ENCODE measurements at places on chromosomes 16 and 17.
A peak's percentile ranks its signal among the peaks of the same experiment; 100 is the strongest.

DNA sequence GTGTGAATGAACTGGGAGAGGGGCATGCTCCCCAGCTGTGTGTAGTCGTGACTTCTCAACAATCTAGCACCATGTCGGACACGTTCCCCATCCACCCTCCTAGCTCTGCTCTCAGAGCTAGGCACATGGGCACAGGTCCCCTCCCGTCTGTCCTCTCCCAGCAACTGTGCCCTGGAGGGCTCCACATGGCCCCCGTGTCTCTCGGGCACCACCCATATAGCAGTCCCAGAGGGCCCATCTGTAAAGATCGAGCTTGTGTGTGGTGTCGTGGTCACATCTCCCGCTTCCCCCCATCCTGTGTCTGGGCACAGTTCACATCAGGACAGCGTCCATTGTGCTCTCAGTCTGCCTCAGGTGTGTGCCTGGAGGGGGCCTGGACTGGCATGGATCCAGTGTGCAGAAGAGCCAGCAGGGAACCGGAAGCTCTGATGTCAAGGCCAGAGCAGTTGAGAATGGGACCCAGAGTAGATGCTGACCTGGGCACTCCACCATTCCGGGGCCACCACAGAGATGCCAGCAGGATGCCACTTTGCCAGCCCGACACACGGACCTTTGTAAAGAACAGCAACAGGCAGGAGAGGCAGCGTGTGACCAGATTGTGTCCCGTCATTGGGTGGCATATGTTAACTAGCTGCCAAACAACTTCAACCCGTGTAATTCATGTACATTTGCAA lies 55.7 kb downstream of the MARF1 start:
- no peak for DNase-seq

- no peak for DNase-seq
Measured at GRCh38 chr17:56936697-56937322, 23.0 kb upstream of the TRIM25 start.

GRCh38 chr16:1613728-1614455 lies 1.7 kb downstream of the CRAMP1 start:
- DNase-seq, result no peak

- DNase-seq, result no peak
Measured at GRCh38 chr16:17414421-17414820, 56.3 kb downstream of the XYLT1 start.

GRCh38 chr17:34981538-34982241 lies 1.4 kb downstream of the LIG3 start:
- DNase-seq, result no peak

- no peak for DNase-seq
Measured at GRCh38 chr17:34442387-34443111, 79.5 kb upstream of the CCL1 start.

DNA sequence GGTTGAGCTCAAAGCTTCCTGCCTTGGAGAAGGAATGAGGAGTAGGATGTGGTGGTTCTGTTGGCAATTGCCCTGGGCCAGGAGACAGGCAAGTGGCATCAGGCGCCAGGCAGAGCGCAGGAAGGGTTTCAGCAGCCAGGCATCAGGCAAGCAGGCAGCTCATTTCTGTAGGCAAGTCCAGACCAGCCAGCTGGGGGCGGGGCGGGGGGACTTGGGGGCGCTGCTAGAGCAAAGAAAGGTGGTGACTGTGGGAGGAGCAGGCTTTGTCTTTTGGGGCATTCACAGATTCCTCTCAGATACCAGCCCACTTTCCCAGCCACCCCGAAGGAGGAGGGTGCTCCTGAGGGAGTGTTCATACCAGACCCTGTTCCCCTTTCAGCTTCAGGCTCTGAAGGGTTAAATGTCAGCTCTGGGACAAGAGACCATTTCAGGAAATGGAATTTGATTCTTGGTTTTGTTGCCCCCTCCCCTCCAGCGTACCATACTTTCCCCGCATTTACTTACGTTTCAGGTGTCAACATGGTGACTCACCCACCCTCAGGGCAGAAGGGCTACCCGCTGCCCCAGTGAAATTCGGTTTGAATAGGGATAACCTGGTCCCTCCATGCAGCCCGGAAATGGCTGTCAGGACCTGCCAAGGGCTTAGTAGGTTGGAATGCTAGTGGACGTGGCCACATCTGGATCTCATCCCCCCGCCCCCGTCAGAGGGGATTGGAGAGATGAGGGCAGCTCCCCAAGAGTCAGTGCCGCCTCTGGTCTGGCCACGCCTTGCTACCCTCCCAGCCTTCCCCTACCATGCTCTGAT lies 13.2 kb downstream of the NGFR start:
- DNase-seq, result no peak

DNA sequence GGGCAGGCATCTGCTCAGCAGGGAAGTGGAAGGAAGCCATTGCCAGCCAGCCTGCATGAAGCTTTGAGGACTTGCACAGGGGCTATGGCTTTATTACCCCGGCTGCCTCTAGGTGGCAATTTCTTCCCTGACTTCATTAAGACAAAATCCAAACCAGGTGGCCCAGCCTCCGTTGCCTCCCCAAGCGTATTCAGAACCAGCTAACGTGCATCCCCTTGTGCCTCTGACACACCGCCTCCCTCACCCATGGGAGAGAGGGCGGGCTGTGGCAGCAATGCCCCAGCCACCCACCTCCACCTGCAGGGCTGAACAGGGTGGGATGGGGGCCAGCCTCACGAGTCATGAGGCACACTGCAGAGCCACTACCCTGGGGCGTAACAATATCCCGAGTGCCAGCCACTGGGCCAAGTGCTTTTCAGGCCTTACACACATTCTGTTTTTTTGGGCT lies 6.8 kb downstream of the KIFC3 start:
- DNase-seq, result no peak

DNA sequence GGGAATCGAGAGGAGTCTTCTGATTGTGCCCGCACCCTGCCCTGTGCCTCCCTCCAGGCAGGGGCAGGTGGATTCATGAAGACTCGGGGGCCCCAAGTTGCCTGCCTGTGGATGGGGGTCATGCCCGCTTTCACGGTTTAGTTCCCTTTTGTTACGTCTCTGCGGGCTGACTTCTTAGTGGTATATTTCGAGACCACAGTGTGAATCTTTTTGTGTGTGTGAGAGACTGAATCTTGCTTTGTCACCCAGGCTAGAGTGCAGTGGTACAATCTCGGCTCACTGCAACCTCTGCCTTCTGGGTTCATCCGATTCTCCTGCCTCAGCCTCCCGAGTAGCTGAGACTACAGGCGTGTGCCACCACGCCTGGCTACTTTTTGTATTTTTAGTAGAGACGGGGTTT lies 18.1 kb upstream of the RNF213 start:
- DNase-seq, result no peak

DNA sequence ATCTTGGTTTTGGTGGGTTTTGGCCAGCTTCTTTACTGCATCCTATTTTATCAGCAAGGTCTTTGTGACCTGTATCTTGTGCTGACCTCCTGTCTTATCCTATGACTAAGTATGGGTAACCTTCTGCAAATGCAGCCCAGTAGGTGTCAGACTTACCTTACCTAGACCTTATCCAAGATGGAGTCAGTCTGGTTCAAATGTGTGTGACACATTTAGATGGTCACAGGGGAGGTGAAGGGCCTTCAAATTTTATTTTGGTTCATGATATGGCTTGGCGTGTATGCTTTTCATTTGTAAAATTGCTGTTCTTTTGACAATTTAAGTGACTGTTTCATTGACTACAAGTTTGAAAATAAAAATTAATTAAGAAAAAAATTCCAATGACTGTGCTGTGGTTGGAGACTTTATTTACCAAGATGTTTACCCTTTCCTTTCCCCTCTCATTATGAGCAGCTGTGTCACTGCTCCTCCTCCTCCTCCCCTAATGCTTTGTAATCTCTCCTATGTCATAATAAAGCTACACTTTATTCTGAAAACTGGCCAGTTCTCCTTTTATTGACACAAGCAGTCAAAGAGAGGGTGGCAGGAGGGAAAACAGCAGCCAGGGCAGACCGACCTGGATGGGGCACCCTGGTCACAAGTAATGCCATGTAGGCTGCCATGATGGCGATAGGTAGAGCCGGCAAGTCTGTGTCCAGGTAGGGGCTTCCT lies 49.4 kb downstream of the TNFRSF13B start:
- DNase-seq, result no peak

DNA sequence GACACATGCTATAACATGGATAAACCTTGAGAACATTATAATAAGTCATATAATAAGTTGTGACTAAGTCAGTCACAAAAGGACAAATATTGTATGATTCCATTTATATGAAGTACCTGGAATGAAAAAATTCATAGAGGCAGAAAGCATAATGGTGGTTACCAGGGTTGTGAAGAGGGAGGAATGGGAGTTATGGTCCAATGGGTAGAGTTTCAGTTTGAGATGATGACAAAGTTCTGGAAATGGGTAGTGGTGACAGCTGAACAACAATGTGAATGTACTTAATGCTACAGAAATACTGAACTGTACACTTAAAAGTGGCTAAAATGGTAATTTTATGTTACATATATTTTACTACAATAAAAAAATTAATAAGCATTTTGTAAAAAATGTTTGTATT lies 49.7 kb downstream of the MYO1D start:
- no peak for DNase-seq

GRCh38 chr17:4554441-4554996 lies 665 bp downstream of the MYBBP1A start:
- no peak for DNase-seq

- no peak for DNase-seq
Measured at GRCh38 chr17:62017912-62018311, 47.2 kb downstream of the MED13 start.

- no peak for DNase-seq
Measured at GRCh38 chr17:82882715-82883418, 43.0 kb upstream of the ZNF750 start.

DNA sequence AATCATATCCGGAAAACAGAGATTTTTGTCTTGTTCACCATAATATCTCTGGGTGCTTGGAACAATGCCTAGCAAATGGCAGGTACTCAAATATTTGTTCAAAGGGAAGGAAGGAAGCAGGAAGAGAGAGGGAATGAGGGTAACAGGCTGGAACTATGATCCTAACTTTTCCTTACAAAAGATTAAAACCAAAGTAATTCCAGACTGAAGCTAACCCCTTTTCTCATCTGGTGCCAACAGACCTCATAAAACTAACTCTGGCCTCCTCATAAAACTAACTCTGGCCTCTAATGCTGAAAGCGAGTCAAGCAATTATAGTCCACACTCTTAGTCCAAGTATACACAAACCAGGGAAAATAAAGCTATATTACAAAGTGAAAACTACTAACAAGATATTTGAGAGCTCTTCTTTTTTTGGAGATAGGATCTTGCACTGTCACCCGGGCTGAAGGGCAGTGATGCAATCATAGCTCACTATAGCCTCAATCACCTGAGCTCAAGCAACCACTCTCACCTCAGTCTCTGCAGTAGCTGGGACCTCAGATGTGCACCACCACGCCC lies 84.6 kb downstream of the KANSL1 start:
- peak; percentile 30 for DNase-seq

DNA sequence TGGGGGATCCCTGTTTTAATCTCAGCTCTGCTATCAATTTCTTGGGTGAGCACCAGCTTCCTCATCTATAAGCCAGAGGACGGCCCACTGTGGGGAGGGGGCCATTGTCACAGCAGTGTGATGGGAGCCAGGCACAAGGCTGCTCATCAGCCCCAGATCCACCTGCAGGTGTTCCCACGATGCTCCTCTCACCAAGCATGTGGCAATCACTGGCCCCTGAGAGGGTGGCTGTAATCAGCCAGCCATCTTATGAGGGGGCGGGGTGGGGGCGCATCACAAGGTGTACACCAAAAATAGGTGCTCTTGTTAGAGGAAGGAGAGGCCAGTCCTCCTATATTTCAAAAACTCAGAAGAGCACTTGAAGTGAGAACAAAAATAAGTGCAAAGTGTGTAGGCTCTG lies 31.2 kb downstream of the HNF1B start:
- DNase-seq, result no peak

DNA sequence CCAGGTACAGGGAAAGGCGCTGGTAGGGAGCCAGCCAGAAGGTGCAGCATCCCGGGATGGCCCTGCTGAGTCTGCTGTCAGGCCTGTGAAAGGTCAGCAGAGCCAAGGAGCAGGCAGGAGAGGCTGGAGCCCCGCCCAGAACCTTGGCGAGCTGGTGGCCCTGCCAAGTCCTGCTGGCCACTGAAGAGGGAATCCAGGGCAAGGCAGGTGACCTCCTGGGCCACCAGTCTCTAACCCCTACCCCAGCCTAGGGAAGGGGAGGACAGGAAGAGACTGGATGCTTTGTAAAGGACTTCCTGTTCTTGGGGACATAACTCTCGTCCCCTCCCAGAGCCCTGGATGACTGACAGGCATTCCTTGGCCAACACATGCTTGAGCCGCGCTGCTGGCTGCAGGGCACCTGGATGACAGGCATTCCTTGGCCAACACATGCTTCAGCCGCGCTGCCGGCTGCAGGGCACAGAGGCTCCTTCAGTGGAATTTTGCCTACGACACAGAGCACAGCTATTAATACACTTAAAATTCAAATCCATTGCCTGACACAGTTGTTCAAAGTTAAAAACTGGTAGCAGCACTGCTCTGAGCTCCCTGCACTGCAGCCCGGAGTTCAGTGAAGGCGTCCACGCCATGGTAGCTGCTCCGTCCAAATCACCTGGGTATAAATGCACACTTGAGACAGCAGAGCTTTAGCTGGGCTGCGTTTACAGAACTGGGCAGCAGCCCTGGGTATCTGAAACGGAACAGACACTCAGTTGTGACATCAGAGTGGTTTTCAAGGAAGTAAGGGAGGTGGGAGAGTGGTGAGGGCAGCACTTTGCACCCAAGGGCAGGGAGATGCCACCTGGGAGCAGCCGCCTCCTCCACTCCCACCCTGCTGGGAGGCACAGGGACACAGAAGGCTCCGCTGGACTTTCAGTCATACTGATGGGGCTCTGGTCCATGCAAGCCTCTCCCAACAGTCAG lies 2.0 kb upstream of the BRICD5 start:
- DNase-seq, result no peak

GRCh38 chr17:38738007-38738662 lies 8.0 kb downstream of the CISD3 start:
- DNase-seq, result no peak

DNA sequence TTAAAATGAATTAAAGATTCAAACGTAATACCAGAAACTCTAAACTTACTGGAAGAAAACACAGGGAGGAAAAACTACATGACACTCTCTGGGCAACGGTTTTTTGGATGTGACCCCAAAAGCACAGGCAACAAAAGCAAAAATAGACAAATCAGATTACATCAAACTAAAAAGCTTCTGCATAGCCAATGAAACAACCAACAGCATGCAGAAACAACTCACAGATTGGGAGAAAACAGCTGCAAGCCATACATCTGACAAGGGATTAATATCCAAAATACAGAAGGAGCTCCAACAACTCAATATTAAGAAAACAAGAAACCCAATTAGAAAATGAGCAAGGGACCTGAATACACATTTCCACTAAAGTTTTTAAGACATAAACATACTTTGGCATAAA lies 69.2 kb upstream of the ALOX12 start:
- DNase-seq, result no peak

DNA sequence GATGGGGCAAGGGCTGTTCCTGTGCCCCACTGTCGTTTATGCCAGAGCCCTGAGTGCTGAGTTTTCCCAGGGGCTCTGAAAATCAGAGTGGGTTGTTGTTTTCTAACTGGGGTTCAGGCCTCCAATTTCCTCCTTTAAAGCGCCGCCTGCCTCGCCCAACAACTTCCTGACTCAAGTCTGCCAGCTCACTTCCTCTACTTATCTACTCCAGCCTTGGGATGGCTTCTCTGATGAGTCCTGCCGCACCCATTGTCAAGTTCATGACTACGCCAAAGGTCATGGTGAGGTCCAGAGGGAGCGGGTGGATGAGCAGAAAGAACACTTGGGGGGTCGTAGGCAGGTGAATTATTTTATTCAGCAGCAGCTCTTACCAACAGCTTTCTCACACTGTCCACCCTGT lies 104.7 kb downstream of the UTP18 start:
- no peak for DNase-seq

Measured in pulmonary artery endothelial cell (primary cell).